ENCODE measurements at places on chromosomes 2 and 18. TPM values are rescaled to one million over a fixed set of nuclear protein-coding genes. Genes with fewer than 3 reads are reported as not detected.
A peak's percentile ranks its signal among the peaks of the same experiment; 100 is the strongest.

SCYGR1 gene
- polyA plus RNA-seq, result not detected

- no peak overlapping the region for H3K4me3 ChIP-seq
- H3K27ac ChIP-seq, result no peak overlapping the region
- peaks cover 16% of the 10 kb centered on the region for H3K4me1 ChIP-seq
- no peak for DNase-seq
- peaks cover 31% of the 10 kb centered on the region for H3K27me3 ChIP-seq
Measured at GRCh38 chr2:96912346-96913116, 42.7 kb upstream of the SEMA4C start.

DNA sequence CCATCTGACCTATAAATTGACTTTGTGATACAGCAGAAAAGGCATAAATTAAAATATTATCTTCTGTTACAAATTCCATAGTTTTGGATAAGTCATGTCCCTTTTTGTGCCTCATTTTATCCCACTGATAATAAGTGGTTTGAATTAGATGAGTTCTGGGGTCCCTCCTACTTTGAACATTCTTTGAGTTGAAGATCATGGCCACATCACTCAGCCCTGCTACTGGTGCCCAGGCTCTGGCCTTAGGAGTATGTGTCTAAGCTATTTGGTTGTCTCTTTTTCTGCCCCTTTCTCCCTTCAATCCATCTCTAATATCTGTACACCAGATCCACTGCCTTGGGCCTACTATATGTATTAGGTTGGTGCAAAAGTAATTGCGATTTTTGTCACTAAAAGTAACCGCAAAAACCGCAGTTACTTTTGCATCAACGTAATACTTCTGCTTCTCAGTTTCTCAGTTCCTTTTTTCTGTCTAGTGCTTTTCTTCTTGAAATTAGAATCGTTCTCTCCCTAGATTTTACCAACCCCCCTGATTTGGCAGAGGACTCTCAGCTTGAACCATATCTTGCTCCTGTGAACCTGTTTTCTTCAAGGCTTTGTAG is 362.5 kb upstream of the TNP1 start:
- peak overlapping the region; percentile 43 for H3K27ac ChIP-seq
- no peak for DNase-seq
- no peaks in the 10 kb centered on the region for H3K36me3 ChIP-seq
- H3K4me1 ChIP-seq, result peaks cover 9% of the 10 kb centered on the region
- no peaks in the 10 kb centered on the region for H3K27me3 ChIP-seq

GRCh38 chr18:59127047-59127446 is 12.6 kb upstream of the SEC11C start:
- H3K27ac ChIP-seq, result no peak overlapping the region
- H3K36me3 ChIP-seq, result no peaks in the 10 kb centered on the region
- H3K4me1 ChIP-seq, result peaks cover 8% of the 10 kb centered on the region
- H3K4me3 ChIP-seq, result no peak overlapping the region
- H3K27me3 ChIP-seq, result peaks cover 20% of the 10 kb centered on the region

DNA sequence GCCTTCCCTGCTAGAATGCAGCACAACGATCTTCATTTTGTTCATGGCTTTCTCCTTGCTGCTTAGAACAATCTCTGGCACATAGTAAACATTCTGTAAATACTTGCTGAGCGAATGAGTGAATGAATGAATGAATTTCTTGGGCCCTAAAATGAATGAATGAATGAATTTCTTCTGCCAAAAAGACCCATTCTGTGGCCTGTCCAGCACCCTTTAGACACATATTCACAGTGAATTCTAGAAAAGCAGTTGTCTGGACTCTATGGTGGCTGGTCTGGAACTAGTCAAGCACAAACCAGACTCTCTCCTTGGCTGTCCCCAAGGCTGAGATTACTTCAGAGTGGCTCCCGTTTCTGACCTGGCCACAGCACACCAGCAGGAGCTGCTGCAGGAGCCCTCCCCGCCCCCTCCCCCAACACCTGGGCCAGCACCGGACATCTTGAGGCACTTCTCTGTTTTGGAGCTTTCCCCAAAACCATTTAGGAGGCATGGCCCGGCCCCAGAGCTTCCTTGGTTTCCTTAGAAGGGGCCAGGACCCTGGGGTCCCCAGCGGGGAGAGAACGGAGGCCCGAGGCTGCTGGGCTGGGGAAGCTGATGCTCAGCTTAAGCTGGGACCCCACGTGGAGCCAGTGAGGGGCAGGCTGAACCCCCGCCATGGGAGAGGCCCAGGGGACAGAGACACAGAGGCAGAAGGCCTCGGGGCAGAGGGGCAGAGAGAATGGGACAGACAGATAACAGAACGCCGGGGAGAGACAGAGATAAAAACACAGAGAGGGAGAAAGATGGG is 159.0 kb downstream of the ZFP36L2 start:
- H3K4me1 ChIP-seq, result peaks cover 23% of the 10 kb centered on the region
- H3K27ac ChIP-seq, result no peak overlapping the region
- no peaks in the 10 kb centered on the region for H3K36me3 ChIP-seq
